ENCODE measurements at places on chromosomes 7 and 10.
A peak's percentile ranks its signal among the peaks of the same experiment; 100 is the strongest.

DNA sequence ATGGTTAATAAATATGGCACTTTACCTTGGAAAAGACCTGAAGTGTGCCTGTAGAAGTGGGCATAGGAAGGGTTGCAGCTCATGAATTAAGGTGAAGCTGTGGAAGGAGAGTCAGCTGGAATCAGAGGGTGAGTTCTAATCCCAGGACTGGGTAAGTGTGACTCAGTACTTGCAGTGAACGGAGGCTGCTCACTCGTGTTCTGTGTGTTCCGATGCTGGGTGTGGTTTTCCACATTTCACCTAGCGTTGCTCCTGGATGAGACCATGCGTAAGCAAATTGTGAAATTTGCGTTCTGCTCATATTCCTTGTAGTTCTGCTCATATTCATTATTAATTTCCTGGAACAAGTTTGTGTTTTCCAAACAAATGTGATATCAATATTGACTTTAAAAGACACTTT lies 22.4 kb upstream of the TMEM236 start:
- DNase-seq: no peak

GRCh38 chr7:14123923-14124322 lies 134.5 kb upstream of the ETV1 start:
- DNase-seq: no peak

DNA sequence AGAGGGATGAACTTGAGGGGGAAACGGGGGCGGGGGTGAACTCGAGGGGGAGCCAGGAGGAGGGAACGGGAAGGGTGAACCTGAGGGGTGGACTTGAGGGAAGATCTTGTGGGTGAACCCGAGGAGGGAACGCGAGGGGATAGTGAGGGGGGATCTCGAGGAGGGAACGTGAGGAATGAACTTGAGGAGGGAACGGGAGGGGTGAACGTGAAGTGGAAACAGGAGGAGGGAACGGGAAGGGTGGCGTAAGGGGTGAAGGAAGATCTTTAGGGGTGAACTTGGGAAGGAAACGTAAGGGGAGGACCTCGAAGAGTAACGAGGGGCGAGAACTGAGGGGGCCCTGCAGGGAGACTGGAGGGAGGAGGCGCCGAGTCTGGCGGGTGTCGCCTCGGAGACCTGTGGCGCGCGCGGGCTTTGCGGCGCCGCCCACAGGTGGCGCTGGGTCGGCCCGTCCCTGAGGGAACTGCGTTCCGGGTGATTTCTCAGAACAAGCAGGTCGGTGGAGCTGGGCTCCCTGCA lies 651 bp downstream of the MYO3A start:
- DNase-seq: no peak

GRCh38 chr7:32047801-32048200 lies 22.4 kb downstream of the PDE1C start:
- no peak for DNase-seq

DNA sequence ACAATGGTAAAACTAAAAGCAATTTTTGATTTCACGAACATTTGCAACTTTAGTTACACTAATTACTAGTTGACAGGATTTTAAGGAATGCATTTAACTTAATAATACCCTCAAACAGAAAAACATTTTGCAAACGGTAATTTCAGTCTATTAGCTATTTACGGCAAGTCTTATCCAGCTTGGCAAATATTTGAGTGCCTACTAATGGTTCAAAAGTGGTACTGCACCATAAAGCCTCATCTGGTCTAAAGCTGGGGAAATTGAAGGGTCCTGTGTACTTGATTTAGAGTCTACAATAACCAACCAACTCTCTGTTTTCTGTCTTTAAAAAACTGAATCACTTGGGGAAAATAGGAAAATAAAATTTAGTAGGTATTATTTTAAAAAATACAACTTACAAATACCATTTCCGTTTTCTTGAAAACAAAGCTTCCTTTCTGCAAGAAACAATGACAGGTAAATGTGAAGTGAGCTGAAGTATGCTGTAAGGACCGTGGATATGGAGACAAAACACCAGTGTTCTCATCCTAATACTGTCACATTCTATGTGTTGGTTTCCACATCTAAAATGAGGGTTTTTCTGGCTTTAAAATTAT lies 142.3 kb downstream of the VPS50 start:
- peak; percentile 51 for DNase-seq

DNA sequence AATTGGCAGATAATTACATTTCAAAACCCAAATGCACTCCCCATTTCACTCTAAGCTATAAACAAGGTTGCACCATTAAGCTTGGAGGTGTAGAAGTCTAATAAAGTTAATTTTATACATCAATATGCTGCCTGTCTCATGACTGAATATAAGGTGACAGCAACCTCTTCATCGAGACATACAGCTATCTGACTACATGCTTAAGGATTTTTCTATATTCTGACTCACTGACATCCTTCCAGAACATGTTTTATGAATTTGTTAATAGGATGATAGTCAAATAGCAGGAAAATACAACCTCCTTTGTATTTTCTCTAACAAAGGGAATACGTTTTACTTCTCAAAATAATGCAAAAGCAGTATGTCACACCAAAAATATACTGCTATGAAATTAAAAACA lies 76.6 kb downstream of the NRBF2 start:
- no peak for DNase-seq

GRCh38 chr7:42876182-42877068 lies 35.4 kb downstream of the C7orf25 start:
- DNase-seq: peak; percentile 69

GRCh38 chr7:8418629-8419245 lies 14.7 kb upstream of the NXPH1 start:
- DNase-seq: peak; percentile 77

GRCh38 chr10:97134110-97134509 lies 51.6 kb downstream of the SLIT1 start:
- DNase-seq: no peak

- DNase-seq: no peak
These were observed 24.3 kb upstream of the TIAL1 start for GRCh38 chr10:119621078-119621384.

GRCh38 chr7:44988701-44989100 lies 9.9 kb upstream of the MYO1G start:
- DNase-seq: no peak

GRCh38 chr7:38222481-38223096 lies 44.5 kb downstream of the STARD3NL start:
- DNase-seq: peak; percentile 79

GRCh38 chr10:36263871-36264270 lies 621.8 kb upstream of the FZD8 start:
- DNase-seq: no peak

- no peak for DNase-seq
These were observed 2.4 kb downstream of the CH25H start for GRCh38 chr10:89204621-89205185.

DNA sequence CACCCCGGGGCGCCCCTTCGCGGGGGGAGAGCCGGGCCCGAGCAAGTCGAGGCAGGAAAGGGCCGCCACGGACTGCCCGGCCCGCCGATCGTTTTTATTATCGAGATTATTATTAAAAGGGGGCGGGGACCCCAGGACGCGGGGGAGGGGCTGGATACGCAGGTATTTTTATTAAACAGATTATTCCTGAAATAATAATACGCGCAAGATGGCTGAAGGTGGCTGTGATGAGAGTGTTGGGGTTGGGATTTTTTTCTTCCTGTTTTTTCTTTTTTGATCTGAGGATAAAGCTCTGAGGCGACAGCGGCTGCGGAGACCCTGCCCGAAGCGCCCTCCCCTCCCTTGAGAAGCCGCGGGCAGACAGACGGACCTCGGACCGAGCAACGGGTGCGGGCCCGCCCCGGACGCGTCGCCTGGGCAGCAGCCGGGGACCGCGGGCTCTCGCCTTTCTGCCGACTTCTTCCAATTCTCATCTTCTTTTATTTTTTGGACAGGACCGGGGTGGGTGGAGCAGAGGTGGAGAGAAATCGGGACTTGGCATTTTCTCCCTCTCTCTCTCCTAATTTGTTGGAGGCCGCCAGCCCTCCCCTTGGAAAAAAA lies 1.4 kb upstream of the TRIM8 start:
- DNase-seq: peak; percentile 70

DNA sequence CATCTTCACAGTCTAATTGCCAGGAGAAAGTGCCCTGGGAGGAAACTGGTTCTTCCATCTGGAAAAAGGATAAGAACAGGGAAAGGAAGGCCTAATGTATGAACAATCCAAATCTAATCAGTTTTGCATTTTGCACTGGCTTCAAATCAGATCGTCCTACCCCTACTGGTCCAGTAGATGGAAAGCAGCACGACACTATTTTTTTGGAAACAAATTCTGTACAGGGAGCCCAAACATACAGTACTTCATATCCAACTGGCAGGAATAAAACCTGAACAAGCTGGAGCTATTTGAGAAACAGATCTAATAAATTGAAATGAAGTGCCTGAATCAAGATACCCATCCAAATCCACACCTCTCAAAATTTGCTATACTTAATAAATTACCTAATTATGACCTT lies 36.5 kb downstream of the ETV1 start:
- DNase-seq: no peak

- no peak for DNase-seq
These were observed 11.6 kb upstream of the MICALL2 start for GRCh38 chr7:1470901-1471300.

- DNase-seq: no peak
These were observed 56.2 kb downstream of the CRPPA start for GRCh38 chr7:16365177-16365576.

GRCh38 chr10:76976142-76976541 lies 661.5 kb downstream of the KCNMA1 start:
- no peak for DNase-seq

DNA sequence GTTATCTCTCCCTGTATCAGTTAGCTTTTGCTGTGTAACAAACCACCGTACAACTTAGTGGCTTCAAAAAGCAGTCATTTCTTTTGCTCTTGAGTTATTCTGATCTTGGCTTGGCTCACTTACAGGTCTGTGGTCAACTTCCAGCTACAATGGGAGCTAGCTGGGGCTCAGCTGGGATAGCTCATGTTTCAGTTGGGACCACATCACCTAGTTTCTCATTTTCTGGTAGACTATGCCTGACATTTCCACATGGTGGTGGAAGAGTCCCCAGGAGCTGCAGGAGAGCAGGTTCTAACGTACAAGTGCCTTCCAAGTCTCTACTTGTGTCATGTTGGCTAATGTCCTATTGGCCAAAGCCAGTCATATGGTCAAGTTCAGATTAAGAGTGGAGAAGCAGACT lies 25.8 kb upstream of the PIP4K2A start:
- no peak for DNase-seq

DNA sequence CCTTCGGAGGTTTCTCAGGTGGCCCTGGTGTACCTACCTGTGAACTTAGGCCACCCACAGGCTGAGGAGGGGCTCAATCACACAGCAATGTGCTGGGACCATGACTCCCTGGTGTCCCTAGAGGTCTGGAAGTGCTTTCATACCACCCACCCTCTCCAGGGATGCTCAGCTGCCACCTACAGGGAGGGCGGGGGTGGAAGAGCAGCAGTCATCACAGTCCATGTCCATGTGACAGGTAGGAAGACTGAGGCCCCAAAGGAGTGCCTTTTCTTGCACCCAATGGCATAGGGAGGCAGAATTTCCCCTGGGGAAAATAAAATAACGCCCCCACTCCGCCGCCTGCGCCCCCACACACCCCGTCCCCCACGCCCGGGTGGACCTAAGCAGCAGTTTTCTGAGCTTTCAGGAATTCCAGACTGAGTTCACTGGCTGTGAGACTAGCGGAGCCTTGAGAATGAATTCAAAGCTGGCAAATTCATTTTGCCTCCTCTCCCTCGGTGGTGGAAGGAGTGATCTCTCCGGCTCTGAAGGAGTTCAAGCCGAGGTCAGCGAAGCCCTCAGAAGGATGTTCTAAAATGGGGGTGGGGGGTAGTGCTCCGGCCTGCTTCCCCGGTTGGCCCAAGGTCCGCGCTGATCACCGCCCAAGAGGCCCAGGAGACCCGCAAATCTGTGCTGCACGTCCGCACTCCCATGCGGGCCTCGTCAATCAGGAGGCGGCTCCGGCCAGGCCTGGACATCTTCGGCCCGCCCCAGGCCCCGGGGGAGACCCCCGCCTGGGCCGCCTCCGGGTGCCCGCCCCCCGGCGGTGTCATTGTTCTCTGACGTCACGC lies 2.1 kb upstream of the ZMIZ1 start:
- DNase-seq: peak; percentile 58

GRCh38 chr10:60856405-60856804 lies 78.1 kb downstream of the CDK1 start:
- no peak for DNase-seq

- no peak for DNase-seq
These were observed 1.8 kb upstream of the CAV2 start for GRCh38 chr7:116497708-116498107.

DNA sequence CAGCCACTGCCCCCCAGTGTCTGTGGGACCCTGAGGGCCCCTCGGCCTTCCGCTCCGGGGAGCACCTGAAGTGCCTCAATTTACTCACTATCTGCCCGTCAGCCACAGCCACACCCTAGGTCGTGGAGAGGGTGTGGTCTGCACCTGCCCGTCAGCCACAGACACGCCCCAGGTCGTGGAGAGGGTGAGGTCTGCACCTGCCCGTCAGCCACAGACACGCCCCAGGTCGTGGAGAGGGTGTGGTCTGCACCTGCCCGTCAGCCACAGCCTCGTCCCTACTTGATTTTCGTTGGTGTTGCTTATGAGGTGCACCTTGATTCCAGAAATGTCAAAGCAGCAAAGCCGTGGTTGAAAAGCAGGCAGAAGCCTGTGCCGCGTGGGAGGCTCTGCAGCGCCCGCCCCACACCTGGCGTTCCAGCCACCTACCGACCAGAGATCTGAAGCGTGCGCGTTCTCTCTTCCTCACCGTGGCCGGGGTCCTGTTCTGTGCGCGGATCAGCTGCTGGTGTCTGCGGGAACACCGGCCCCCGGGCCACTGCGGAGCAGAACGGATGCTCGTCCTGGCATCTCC lies 101.6 kb downstream of the DYNC2I1 start:
- DNase-seq: no peak

DNA sequence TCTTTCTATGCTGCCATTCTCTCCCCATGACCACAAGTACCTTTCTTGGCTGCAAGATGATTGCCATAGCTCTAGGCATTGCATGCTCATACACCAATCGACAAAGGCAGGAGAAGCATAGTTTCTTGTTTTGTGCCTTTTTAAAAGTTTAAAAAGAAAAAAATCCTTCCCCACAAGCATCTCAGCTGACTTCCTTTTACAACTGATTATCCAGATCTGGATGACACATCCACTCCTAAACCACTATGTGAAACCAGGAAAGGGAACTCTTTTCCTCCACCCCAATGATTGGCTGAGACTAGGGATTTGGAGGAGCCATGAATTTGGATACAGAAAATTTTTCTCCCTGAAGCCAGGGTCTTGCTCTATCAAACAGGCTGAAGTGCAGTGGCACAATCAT lies 14.5 kb upstream of the LRRC4 start:
- no peak for DNase-seq

DNA sequence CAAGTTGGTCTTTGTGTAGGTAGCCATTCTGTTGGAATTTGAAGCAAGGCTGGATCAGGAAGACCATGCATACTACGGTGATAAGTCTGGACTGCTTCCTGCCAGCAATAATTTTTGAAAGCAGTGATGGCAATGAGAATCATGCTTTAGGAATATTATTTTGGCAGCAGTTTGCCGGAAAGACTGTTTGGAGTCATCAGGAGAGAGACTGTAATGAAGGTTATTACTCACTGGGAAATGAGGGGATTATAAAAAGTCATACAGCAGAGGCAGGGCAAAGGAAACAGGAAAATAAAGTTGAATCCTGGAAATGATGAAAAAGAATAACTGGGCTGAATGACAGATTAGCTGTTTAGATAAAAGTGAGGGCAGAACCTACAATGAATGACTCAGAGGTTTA lies 1136.8 kb upstream of the AUTS2 start:
- no peak for DNase-seq

GRCh38 chr10:116251602-116252395 lies 21.2 kb downstream of the GFRA1 start:
- no peak for DNase-seq

GRCh38 chr10:103683851-103684250 lies 171.5 kb downstream of the SH3PXD2A start:
- DNase-seq: no peak
